ENCODE measurements at places on chromosomes 13 and 19.

DNA sequence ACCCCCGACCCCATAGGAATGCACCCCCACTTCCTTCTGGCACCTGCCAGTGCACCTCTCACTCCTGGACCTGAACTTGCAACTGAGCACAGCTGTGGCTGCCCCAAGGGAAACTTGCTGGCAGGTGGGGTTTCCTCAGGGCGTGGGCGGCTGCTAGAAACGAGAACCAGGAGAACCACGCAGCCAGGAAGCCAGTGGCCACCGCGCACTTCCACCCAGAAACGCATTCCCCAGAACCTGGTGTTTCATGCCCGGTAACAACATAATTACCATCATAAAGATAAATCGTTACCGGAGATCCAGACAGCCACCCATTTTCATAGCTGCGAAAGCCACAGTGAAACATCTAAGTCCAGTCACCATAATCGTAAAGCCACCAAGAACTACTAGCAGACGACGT, 75.2 kb upstream of the C13orf46 start:
- H3K27ac ChIP-seq: peak overlapping the region; percentile 71
- peaks cover 61% of the 10 kb centered on the region for H3K4me1 ChIP-seq
- DNase-seq: peak; percentile 42
- peaks cover 53% of the 10 kb centered on the region for H3K36me3 ChIP-seq

GRCh38 chr13:20148501-20149183, 12.2 kb downstream of the GJA3 start:
- no peak for DNase-seq
- H3K4me1 ChIP-seq: no peaks in the 10 kb centered on the region
- no peak overlapping the region for H3K27ac ChIP-seq

GRCh38 chr13:111175935-111176334, 60.8 kb downstream of the ARHGEF7 start:
- H3K27ac ChIP-seq: peak overlapping the region; percentile 57
- H3K4me1 ChIP-seq: peaks cover 67% of the 10 kb centered on the region
- no peak overlapping the region for H3K4me3 ChIP-seq
- H3K27me3 ChIP-seq: no peaks in the 10 kb centered on the region
- DNase-seq: no peak

GRCh38 chr13:65841156-65841555, 1389.0 kb downstream of the PCDH9 start:
- no peaks in the 10 kb centered on the region for H3K36me3 ChIP-seq
- H3K27me3 ChIP-seq: no peaks in the 10 kb centered on the region
- no peak overlapping the region for H3K27ac ChIP-seq
- DNase-seq: no peak
- no peaks in the 10 kb centered on the region for H3K4me1 ChIP-seq
- H3K4me3 ChIP-seq: no peak overlapping the region

DNA sequence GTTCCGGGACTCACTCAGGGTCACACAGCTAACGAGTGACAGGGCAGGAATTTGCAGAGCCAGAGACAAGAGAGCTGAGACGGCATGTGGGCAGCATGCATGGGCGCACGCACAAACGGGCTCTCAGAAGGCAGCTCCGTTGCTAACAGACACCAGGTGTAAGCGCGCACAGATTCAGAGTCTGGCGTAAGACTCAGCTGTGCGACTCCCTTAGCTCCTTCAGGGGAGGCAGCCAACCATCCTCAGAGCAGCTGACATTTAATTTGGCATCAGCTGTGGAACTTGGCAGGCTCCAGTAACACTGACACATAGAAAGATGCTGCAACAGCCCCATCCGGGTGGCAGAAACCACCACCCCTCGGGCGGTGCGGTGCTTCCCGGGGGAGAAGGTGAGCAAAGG, 7.5 kb upstream of the TM6SF2 start:
- H3K4me3 ChIP-seq: no peak overlapping the region
- H3K4me1 ChIP-seq: no peaks in the 10 kb centered on the region
- H3K27ac ChIP-seq: no peak overlapping the region
- no peaks in the 10 kb centered on the region for H3K27me3 ChIP-seq
- DNase-seq: no peak

GRCh38 chr13:28505543-28506135, 10.7 kb upstream of the FLT1 start:
- H3K36me3 ChIP-seq: no peaks in the 10 kb centered on the region
- no peak overlapping the region for H3K27ac ChIP-seq
- peaks cover 3% of the 10 kb centered on the region for H3K4me1 ChIP-seq
- no peak for DNase-seq
- no peak overlapping the region for H3K4me3 ChIP-seq

GRCh38 chr13:52786766-52787165, 47.1 kb upstream of the CNMD start:
- H3K36me3 ChIP-seq: no peaks in the 10 kb centered on the region
- H3K4me3 ChIP-seq: no peak overlapping the region
- no peak overlapping the region for H3K27ac ChIP-seq
- no peaks in the 10 kb centered on the region for H3K4me1 ChIP-seq
- no peaks in the 10 kb centered on the region for H3K27me3 ChIP-seq

- no peak for DNase-seq
- H3K36me3 ChIP-seq: no peaks in the 10 kb centered on the region
- H3K27ac ChIP-seq: no peak overlapping the region
- H3K27me3 ChIP-seq: no peaks in the 10 kb centered on the region
Measured at GRCh38 chr13:38093425-38093824, 223.9 kb upstream of the TRPC4 start.

DNA sequence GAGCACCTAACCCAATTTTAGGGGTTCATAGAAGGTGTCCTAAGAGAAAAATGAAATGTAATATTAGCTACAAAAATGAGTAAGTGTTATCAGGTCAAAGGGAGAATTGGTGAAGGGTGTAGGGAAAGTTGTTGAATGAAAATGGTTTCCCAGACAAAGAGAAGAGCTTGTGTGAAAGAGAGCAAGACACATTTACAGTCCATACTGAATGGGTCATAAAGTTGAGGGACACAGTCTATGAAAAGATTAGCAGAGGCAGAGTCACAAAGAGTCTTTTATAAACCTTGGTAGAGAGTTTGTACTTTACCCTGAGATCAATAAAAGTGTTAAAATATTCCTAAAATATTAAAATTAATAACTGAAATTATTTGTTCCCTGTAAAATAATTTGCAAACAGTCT, 759.4 kb downstream of the DIAPH3 start:
- H3K27ac ChIP-seq: no peak overlapping the region
- no peaks in the 10 kb centered on the region for H3K27me3 ChIP-seq
- peaks cover 4% of the 10 kb centered on the region for H3K36me3 ChIP-seq

DNA sequence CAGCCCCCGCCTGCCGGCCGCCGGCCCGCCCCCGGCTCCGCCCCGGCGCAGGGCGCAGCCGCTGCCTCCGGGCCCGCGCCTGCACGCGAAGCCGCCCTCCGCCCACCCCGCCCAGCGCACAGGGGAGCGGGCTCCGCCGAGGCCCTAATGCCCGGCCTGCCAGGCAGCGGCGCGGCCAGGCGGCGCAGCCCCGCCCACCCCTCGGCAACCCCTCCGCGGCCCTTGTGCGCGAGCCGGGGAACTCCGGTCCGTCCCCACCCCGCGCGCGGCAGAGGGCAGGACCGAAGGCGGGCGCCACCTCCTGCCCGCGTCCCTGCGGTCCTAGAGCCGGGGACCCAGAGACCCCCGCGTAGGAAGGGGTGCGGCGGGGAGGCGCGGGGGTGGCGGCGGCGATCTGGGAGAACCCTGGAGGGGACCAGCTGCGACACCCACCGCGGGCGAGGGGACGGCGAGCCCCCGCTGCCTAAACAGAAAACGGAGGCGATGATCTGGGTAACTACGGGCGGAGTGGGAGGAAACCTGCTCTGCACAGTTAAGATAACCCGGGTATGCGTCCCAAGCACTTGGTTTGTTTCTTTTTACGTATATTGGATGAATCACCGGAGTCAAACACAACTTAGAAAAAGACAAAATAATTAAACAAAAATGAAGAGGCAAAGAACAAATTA, 350 bp upstream of the USP12 start:
- peak overlapping the region; percentile 90 for H3K27ac ChIP-seq
- H3K4me3 ChIP-seq: peak overlapping the region; percentile 84
- peaks cover 8% of the 10 kb centered on the region for H3K36me3 ChIP-seq
- no peaks in the 10 kb centered on the region for H3K27me3 ChIP-seq
- peaks cover 45% of the 10 kb centered on the region for H3K4me1 ChIP-seq
- DNase-seq: peak; percentile 93

GRCh38 chr13:97112446-97113152, 109.5 kb upstream of the MBNL2 start:
- H3K27ac ChIP-seq: no peak overlapping the region
- no peak overlapping the region for H3K4me3 ChIP-seq
- no peak for DNase-seq
- no peaks in the 10 kb centered on the region for H3K36me3 ChIP-seq
- peaks cover 9% of the 10 kb centered on the region for H3K4me1 ChIP-seq
- peaks cover 14% of the 10 kb centered on the region for H3K27me3 ChIP-seq

- peaks cover 21% of the 10 kb centered on the region for H3K27me3 ChIP-seq
- DNase-seq: no peak
- H3K4me1 ChIP-seq: no peaks in the 10 kb centered on the region
- H3K27ac ChIP-seq: no peak overlapping the region
Measured at GRCh38 chr13:28373810-28374209, 121.1 kb downstream of the FLT1 start.

GRCh38 chr19:45824041-45824471, 8.9 kb upstream of the RSPH6A start:
- no peak overlapping the region for H3K27ac ChIP-seq
- no peaks in the 10 kb centered on the region for H3K4me1 ChIP-seq
- no peaks in the 10 kb centered on the region for H3K27me3 ChIP-seq
- H3K36me3 ChIP-seq: peaks cover 51% of the 10 kb centered on the region
- no peak for DNase-seq

DNA sequence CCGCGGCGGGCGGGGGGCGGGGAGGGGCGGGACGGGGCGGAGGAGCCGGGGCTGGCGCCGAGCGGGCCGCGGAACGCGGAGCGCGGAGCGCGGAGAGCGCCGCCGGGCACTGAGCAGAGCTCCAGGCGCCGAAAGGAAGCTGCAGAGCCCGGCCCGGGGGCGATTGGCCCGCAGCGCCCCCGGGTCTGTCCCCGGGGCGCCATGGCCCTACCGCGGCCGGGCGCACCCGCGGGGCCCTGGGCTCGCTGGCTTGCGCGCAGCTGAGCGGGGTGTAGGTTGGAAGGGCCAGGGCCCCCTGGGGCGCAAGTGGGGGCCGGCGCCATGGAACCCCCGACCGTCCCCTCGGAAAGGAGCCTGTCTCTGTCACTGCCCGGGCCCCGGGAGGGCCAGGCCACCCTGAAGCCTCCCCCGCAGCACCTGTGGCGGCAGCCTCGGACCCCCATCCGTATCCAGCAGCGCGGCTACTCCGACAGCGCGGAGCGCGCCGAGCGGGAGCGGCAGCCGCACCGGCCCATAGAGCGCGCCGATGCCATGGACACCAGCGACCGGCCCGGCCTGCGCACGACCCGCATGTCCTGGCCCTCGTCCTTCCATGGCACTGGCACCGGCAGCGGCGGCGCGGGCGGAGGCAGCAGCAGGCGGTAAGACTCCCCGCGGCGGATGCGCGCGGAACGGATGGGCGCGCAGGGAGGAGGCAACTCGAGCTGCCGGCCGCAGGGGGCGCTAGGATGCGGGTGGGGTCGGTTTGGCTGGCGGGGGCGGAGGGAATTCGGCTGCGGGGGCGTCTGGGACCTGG, at the start of gene PDE4A:
Gene PDE4A, plus strand, starts transcription at position 95 of the 796 bp plus-strand sequence. Its CDS starts 227 bp downstream, at position 322.
- peaks cover 86% of the 10 kb centered on the region for H3K4me1 ChIP-seq
- peak; percentile 84 for DNase-seq
- H3K4me3 ChIP-seq: peak within 1 kb of the TSS; percentile 82
- H3K36me3 ChIP-seq: peaks cover 34% of the 10 kb centered on the region
- H3K27ac ChIP-seq: peak within 1 kb of the TSS; percentile 84
- H3K27me3 ChIP-seq: peaks cover 27% of the 10 kb centered on the region

GRCh38 chr19:6717441-6717971, 2.9 kb downstream of the C3 start:
- H3K4me3 ChIP-seq: no peak overlapping the region
- DNase-seq: no peak
- H3K27ac ChIP-seq: peak overlapping the region; percentile 13
- peaks cover 8% of the 10 kb centered on the region for H3K27me3 ChIP-seq

All from activated CD4-positive, alpha-beta memory T cell treated with anti-CD3 and anti-CD28 coated beads, Interleukin-2, amount 10 ng/mL, durations not matched to agents 7 days and 5 days (primary cell).